ENCODE measurements at places on chromosomes 13 and 19. TPM values are rescaled to one million over a fixed set of nuclear protein-coding genes. Genes with fewer than 3 reads are reported as not detected.

Gene P2RY11
- 10.1 TPM for total RNA-seq

Gene PEAK3
- not detected for total RNA-seq

Gene CRTC1
- total RNA-seq = 5.3 TPM

Gene PSG1
- 1.7 TPM for total RNA-seq

Gene KIRREL2
- not detected for total RNA-seq

Gene CRX
- not detected for total RNA-seq

Gene RASIP1
- 0.52 TPM for total RNA-seq

Gene SBK2
- 0.13 TPM for total RNA-seq

Gene ZNF99
- not detected for total RNA-seq

Gene IGLON5
- total RNA-seq = 0.13 TPM

Gene NCCRP1
- total RNA-seq = not detected

Gene C13orf46
- total RNA-seq = 0.78 TPM

Gene CYP2A6
- total RNA-seq = not detected

Gene AMER2
- not detected for total RNA-seq

Gene SIGLEC10
- not detected for total RNA-seq

Gene PABPC3
- total RNA-seq = 0.10 TPM

Gene ZNF222
- 4.2 TPM for total RNA-seq

Gene DIRAS1
- total RNA-seq = 2.3 TPM
